Liver (tissue), 10 donors: ENCODE measurements at places on chromosomes 1 and 21.

- DNase-seq = no peak
Measured at GRCh38 chr1:19395678-19396192, 83.6 kb downstream of the SLC66A1 start.

DNA sequence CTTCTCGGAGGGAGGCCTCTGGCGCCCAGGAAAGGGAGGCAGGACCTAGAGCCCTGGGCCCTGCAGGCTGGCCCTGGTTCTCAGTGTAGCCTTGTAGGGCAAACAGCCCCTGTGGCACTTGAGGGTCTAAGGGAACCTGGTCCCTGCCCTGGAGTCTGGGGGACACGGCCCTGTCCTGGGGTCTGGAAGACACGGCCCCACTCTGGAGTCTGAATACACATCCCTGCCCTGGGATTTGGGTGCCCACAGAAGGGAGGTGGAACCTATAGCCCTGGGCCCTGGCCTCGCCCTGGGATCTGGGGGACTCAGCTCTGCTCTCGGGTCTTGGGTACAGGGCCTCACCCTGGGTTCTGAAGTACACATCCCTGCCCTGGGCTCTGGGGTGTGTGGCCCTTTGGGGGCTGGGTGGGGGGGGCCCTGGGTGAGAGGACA is 97.9 kb downstream of the OBSCN start:
- DNase-seq = no peak

GRCh38 chr1:218254296-218254946 is 30.7 kb upstream of the RRP15 start:
- no peak for DNase-seq

DNA sequence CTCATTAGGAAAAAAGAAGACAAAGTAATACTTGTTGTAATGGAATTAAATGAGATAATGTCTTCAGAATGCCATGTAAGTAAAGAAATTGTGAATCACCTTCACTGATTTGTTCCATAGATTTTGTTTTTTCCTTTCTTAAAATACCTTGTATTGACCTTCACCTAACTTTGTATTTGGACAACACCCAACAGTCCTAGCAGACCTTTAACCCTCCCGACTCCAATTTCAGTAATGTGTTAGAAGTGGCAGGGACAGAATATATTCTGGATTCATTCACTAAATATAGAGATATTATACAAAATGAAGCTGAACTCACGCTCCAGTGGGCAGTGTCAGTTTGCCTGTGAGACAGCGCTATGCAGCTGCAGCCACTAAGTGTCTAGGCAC is 57.9 kb downstream of the UCK2 start:
- DNase-seq = no peak

- DNase-seq = no peak
Measured at GRCh38 chr1:179167418-179167777, 62.1 kb downstream of the ABL2 start.

- no peak for DNase-seq
Measured at GRCh38 chr1:20601129-20601825, 12.4 kb downstream of the CDA start.

DNA sequence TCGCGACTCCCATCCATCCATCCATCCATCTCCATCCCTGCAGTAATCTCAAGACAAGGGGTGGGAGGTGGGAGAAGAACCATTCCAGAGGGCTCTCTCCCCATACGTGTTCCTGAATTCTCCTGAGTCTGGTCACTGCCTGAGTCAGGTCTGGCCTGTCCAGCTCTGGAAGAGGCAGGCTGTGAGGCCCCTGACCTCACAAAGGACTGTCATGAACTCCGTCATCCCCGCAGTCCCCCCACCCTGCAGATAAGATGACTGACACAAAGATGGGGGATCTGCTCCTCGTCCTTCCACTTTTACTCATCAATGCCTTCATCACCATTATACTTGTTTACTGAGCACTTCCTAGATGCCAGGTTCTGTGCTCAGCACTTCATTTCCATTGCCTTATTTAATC is 1.6 kb upstream of the MAP7D1 start:
- DNase-seq = no peak

DNA sequence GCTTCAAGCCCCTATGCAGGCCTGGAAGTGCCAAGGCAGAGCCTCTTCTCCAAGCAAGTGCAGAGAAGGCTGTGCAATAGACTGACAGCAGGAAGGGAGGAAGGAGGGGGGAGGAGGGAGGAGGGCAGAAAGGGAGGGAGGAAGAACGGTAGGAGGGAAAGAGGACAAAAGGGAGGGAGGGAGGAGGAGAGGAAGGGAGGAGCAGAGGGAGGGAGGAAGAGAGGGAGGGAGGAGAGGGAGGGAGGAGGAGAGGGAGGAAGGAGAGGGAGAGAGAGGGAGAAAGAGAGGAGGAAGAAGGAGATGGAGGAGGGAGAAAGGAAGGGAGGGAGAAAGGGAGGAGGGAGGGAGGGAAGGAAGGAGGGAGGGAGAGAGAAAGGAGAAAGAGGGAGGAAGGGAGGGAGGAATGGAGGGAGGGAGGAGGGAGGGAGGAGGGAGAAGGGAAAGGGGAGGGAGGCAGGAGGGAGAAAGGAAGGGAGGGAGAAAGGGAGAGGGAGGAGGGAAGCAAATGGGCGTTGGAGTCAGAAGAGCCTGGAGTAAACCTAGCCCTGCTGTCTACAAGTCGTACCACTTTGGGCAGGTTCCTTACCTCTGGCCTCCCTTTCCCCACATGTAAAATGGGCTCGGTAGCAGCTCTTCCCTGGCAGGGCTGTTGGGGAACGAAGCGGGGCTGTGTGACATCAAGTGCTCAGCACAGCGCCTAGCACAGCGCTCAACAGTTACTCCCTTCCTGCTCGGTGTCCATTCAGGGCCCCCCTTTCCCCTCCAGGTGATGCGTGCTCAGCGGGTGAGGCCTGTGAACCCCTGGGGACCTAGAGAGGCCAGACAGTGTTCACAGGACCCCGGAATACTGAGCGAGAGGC is 244.6 kb downstream of the NPHP4 start:
- no peak for DNase-seq

DNA sequence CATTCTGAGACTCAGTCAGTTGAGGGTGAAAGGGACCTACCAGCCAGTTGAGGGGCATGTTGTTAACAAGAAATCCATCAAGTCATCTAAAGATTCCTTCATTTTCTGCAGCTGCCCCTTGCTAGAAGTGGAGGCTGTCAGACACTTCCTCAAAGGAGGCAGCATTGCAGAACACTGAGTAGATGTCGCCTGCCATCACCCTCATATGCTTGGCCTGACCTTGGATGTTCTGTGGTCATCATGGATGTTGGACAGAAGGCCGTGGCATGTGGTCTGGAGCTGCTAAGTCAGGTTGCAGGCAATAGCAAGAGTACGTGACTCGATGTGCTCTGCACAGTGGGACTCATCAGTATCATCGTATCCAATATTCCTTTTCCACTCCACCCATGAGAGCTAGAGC is 70.6 kb downstream of the GATAD2B start:
- no peak for DNase-seq

DNA sequence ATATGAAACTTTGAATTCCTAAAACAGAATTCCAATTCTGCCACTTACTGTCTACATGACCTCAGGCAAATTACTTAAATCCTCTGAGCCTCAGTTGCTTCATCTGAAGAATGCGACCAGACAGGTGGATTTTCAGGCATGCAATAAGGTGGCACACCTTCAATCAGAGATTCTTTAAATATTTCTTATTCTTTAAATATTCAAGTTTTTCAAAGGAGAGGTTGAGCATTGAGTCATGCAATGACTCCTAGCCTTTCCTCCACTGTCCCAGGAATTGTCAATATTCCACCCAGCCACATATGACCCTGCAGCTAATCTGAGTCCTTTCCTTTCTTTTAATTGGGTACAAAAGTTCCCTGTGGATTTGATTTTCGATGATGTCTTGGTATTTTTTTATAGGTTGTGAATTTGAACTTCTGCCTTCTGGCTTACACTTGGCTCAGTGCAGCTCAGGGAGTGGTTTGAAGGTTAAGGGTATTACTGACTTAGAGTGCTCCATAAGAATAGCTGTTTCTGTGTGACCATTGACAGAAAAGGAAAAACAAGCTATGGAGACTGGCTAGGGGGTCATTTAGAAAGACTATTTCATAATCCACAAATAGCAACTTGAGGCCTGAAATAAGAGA is 52.2 kb upstream of the PRDX6 start:
- DNase-seq = no peak

DNA sequence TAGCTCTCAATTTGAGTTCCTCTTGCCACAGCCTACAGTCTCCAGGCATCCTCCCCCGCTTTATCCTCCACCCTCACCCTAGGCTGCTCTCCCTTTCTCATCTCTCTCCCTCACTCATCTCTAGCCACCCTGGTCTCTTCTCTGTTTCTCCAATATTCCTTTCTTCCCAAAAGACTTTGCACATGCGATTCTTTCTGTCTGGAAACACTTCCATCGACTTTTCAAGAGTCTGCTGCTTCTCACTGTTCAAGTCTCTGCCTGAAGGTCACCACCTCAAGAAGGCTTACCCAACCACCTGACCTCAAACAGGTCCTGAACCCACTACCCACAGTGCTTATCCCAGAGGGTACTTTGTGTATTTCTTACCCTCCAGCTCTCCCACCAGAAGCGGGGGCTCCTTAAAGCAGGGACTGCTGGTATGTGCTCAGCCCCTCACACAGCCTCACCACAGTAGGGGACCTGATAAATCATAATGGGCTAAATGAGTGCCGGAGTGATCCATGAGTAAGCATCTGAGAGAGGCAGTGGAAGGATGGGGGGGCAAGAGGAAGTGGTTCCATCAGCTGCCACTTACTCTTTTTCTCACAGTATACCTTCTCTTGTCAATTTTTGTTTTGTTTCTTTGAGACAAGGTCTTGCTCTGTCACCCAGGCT is 14.3 kb upstream of the KRTAP19-8 start:
- DNase-seq = no peak

GRCh38 chr1:27003745-27004470 is 8.7 kb downstream of the TENT5B start:
- no peak for DNase-seq

DNA sequence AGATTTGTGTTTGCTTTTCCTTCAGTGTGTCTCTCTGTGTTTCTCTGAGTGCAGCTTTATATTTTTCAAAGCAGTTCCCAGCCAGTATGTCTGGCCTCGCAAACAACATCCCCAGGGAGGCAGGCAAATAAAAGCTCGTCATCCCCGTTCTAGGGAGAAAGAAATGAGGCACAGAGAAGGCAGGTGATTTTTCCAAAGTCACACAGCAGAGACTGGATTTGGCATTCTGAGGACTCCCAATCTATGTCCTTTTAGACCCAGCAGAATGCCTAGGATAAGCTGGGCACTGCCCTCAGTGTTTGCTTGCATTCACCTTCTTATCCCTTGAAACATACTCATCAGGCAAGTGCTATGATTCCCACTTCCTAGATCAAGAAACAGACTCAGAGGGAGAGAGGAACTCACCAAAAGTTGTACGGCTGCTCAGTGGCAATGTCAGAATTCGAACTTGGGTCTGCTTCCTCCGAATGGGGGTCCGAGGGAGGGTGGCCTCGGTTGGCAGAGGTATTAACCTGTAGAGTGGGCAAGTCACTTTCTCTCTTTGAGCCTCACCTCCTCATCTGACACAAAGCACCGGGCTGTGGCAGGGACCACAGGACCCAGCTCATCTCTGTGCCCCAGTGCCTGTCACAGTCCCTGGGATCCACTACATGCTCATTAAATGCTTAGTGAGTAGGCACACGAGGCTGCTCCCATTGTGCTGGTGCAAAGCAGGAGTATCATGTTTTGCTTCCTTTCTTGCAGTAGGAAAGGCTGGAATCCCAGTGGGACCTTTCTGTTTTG is 4.2 kb downstream of the RAP1GAP start:
- no peak for DNase-seq

DNA sequence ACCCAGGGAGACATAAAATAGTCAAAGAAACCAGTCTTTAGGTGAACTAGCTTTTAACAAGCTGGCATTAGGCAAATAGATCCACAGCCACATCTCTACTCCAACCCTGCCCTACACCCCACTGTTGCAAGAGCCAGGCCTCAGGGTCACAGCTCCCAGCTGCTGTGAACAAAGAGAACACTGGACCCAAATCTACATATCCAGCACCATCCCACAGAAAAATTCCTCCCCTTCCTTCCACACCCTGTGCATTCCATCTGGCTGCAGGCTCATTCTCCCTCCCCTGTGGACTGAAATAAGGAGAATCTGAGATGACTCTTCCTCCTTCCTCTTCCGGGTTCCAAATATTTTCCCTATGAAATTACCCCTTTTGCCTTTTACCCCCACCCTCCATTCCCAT is 23.2 kb downstream of the DLGAP3 start:
- DNase-seq = no peak
